ENCODE measurements at places on chromosomes 6 and 20. TPM values are rescaled to one million over a fixed set of nuclear protein-coding genes. Genes with fewer than 3 reads are reported as not detected.

DNA sequence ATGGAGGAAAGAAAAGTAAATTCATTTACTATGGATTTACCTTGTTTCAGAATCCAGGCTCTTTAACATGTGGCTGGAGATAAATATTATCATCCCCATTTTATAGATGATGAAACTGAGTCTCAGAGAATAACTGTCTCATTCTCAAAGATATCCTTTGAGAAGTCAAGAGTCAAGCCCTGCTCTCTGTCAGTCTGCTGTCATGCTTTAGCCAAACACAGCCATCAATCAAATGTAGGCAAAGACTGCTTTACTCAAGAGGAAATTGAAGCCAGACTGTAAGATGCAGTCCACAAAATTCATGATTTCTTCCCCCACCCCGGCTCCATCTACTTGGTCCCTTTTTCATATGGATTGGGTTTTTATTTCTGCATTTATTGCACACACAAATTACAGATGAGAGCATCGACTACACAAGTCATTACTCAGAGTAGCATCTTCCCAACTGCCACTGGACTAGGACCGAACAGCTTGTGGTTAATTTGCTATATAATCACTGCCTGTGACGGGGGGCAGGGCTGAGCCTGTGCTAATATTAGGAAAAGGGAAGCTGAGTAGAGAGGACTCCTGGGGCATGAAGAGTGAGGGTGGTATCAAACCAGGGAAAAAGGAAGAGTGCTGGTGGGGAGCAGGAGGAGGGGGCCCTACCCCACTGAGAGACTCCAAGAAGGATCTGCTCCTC, 102.7 kb upstream of the TOP1 start:
- peaks cover 2% of the 10 kb centered on the region for H3K27me3 ChIP-seq
- no peak for DNase-seq
- no peaks in the 10 kb centered on the region for H3K36me3 ChIP-seq
- H3K27ac ChIP-seq = no peak overlapping the region

DNA sequence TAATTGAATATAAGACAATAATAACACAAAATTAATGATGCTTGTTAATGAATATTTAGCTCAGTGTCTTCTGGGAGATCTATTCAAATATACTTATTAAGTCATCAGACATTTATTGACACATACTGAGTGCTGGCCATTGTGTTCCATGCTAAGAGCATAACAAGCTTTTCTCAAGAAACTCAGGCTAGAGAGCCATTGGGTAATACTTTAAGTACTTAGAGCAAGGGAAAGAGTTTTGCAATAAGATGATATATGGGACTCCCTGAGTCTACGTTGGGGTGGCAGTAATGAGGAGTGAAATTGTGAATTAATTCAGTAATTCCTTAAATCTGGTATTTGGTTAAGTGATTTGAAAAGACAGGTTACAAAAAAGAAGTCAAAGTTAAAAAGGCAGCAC, 11.1 kb downstream of the TMEM200A start:
- peaks cover 8% of the 10 kb centered on the region for H3K4me1 ChIP-seq
- no peak for DNase-seq
- H3K4me3 ChIP-seq = no peak overlapping the region
- H3K36me3 ChIP-seq = no peaks in the 10 kb centered on the region

GRCh38 chr6:39404312-39404711, 81.8 kb upstream of the KCNK16 start:
- no peak overlapping the region for H3K4me3 ChIP-seq
- peaks cover 10% of the 10 kb centered on the region for H3K27me3 ChIP-seq
- no peak for DNase-seq

DNA sequence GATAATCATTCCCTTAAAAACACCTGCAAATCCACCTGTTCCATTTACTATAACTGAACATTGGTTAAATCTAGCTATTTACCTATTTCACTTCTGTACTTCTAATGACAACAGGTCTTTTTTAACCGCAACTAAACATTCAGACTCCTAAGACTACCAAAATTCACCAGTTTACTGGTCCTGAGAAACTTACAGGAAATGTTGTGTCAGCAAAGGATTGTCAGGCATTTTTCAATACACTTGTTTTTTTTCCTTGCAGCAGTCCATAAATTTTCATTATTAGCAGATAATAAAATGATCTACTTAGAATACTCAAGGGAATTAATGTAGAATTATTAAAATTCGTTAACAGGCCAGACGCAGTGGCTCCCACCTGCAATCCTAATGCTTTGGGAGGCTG, 5.3 kb downstream of the ZUP1 start:
- H3K4me3 ChIP-seq = no peak overlapping the region
- peaks cover 16% of the 10 kb centered on the region for H3K36me3 ChIP-seq
- no peaks in the 10 kb centered on the region for H3K27me3 ChIP-seq

GRCh38 chr20:15594158-15594695, 979.0 kb downstream of the KIF16B start:
- H3K27me3 ChIP-seq = no peaks in the 10 kb centered on the region
- H3K36me3 ChIP-seq = no peaks in the 10 kb centered on the region
- DNase-seq = no peak
- H3K4me3 ChIP-seq = no peak overlapping the region
- H3K27ac ChIP-seq = no peak overlapping the region

DNA sequence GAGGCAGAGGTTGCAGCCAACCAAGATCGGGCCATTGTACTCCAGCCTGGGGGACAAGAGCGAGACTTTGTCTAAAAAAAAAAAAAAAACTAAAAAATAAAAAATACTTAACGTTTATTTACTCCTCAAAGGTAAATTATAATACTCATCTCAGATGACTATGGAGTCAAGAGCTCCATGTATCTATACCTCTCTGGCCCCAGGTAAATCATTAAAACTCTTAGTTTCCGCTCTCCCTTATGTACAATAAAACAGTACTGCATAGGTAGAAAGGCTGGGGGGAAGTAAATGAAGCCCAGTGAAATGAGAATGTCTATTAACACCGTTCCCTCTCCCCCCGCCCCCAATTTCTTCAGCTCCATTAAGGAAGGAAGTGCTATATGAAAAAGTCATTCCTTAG, 1.2 kb downstream of the SRSF12 start:
- no peak for DNase-seq
- peaks cover 11% of the 10 kb centered on the region for H3K4me1 ChIP-seq
- no peaks in the 10 kb centered on the region for H3K36me3 ChIP-seq
- peaks cover 3% of the 10 kb centered on the region for H3K27me3 ChIP-seq
- H3K27ac ChIP-seq = peak overlapping the region; percentile 58
- H3K4me3 ChIP-seq = peak overlapping the region; percentile 92

- no peak overlapping the region for H3K4me3 ChIP-seq
- H3K27ac ChIP-seq = no peak overlapping the region
- no peak for DNase-seq
- no peaks in the 10 kb centered on the region for H3K4me1 ChIP-seq
- H3K36me3 ChIP-seq = no peaks in the 10 kb centered on the region
These were observed 32.9 kb downstream of the FILIP1 start for GRCh38 chr6:75460681-75461080.

- H3K27me3 ChIP-seq = no peaks in the 10 kb centered on the region
- H3K4me1 ChIP-seq = peaks cover 66% of the 10 kb centered on the region
- peak overlapping the region; percentile 93 for H3K27ac ChIP-seq
- peaks cover 39% of the 10 kb centered on the region for H3K36me3 ChIP-seq
- DNase-seq = no peak
- no peak overlapping the region for H3K4me3 ChIP-seq
These were observed 22.2 kb downstream of the RRBP1 start for GRCh38 chr20:17659801-17660200.

GRCh38 chr6:96562886-96563285, at the start of gene FHL5:
FHL5 (plus strand) TSS chr6:96563128; CDS start chr6:96603614, 40,486 bp downstream.
- H3K4me3 ChIP-seq = no peak within 1 kb of the TSS
- no peak within 1 kb of the TSS for H3K27ac ChIP-seq
- no peaks in the 10 kb centered on the region for H3K36me3 ChIP-seq
- H3K27me3 ChIP-seq = peaks cover 17% of the 10 kb centered on the region

- no peak overlapping the region for H3K27ac ChIP-seq
- H3K27me3 ChIP-seq = no peaks in the 10 kb centered on the region
- no peaks in the 10 kb centered on the region for H3K36me3 ChIP-seq
- no peak for DNase-seq
- no peaks in the 10 kb centered on the region for H3K4me1 ChIP-seq
These were observed 335.1 kb downstream of the BTBD3 start for GRCh38 chr20:12252793-12253192.

DNA sequence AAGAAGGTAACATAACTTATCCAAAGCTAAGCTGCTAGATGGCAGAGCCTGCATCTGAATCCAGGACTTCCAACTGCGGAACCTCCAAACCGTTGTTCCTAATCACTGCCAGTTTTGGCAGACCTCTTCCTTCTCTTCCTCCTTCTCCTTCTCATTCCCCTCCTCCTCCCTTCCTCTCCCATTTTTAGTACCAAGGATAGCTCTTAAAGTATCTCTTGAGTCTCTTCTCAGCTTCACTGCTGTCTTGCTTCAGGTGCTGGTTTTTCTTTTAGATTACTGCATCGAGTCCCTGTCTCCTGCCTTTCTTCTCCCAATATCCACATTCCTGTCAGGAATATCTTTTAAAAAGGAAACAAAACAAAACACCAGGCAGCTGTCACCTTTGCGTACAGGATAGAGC, 77.1 kb downstream of the CDYL start:
- H3K27ac ChIP-seq = peak overlapping the region; percentile 86
- peaks cover 81% of the 10 kb centered on the region for H3K4me1 ChIP-seq
- no peak for DNase-seq
- H3K4me3 ChIP-seq = no peak overlapping the region
- H3K27me3 ChIP-seq = no peaks in the 10 kb centered on the region

- H3K36me3 ChIP-seq = no peaks in the 10 kb centered on the region
- no peaks in the 10 kb centered on the region for H3K27me3 ChIP-seq
- H3K4me3 ChIP-seq = peak overlapping the region; percentile 81
These were observed 94.6 kb downstream of the ARMC2 start for GRCh38 chr6:108942556-108943492.

GRCh38 chr6:1708820-1709219, 99.1 kb downstream of the FOXC1 start:
- no peak overlapping the region for H3K27ac ChIP-seq
- no peak for DNase-seq
- no peak overlapping the region for H3K4me3 ChIP-seq
- H3K36me3 ChIP-seq = no peaks in the 10 kb centered on the region

DNA sequence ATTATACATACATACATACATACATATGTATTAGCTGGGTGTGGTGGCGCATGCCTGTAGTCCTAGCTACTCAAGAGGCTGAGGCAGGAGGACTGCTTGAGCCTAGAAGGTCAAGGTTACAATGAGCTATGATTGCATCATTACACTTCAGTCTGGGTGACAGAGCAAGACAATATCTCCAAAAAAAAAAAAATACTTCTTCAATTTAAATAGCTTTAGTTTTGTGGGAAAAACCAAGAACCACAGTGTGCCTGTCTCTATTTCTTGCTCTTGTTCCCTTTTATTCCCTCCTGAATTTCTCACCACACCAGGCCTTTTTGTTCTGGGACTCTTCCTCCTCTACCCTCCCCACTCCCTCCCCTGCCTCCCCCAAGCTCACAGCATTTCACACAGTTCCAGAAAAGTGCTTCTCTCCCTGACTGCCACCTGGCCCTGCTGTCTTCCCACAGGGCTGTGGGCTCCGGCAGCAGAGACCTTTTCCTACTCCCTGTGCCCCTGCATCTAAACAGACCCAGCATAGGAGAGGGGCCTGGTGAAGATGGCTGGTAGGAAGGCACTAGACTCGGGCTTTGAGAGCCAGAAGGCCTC, 1.3 kb downstream of the C20orf203 start:
- H3K4me3 ChIP-seq = peak overlapping the region; percentile 72
- no peak for DNase-seq
- H3K4me1 ChIP-seq = peaks cover 24% of the 10 kb centered on the region
- no peaks in the 10 kb centered on the region for H3K27me3 ChIP-seq
- H3K27ac ChIP-seq = peak overlapping the region; percentile 90

DNA sequence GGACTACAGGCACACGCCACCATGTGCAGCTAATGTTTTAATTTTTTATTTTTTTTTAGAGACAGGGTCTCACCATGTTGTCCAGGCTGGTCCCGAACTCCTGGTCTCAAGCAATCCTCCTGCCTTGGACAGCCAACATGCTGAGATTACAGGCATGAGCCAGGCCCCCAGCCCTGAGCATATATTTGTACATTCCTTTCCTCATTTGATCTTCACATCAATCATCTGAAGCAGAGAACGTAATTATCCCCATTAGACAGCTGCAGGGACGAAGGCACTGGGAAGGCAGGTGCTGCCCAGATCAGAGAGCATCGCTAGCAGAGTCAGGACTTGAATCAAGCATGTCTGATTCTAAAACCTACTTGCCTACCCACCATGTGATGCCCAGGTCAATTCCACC, 41.0 kb upstream of the SIRPA start:
- peaks cover 9% of the 10 kb centered on the region for H3K27me3 ChIP-seq
- no peaks in the 10 kb centered on the region for H3K36me3 ChIP-seq
- DNase-seq = no peak
- no peak overlapping the region for H3K27ac ChIP-seq
- H3K4me1 ChIP-seq = no peaks in the 10 kb centered on the region

GRCh38 chr20:10641893-10642292, 31.9 kb downstream of the JAG1 start:
- H3K27me3 ChIP-seq = no peaks in the 10 kb centered on the region
- H3K4me3 ChIP-seq = no peak overlapping the region
- H3K27ac ChIP-seq = no peak overlapping the region
- peaks cover 6% of the 10 kb centered on the region for H3K4me1 ChIP-seq

BICRAL gene
- total RNA-seq = 13.5 TPM

TULP4 gene
- 30.4 TPM for total RNA-seq

SLC26A8 gene
- 0.33 TPM for total RNA-seq

ZSCAN9 gene
- total RNA-seq = 12.6 TPM

RGL2 gene
- 51.4 TPM for total RNA-seq

ENPP1 gene
- total RNA-seq = 9.5 TPM
